ENCODE measurements at places on chromosomes 2 and 18.

DNA sequence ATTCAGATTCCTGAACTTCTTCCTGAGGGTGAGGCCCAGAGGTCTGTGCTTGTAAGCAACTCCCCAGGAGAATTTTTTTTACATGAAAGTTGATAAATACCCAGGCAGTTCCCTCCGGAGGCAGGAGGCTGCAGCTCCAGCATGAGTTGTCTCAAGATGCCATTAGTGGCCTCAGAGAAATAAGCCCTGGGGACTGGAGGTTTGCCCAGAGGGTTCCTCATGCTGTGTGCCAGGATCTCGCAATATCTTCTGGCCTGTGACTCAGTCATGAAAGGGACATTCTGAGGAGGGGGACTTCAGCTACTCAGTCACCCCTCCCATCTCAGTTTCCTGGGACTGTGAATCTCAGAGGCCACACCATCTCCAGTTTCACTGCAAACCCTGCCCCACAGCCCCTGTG, 49.9 kb downstream of the LYPD1 start:
- DNase-seq, result no peak

- no peak for DNase-seq
Measured at GRCh38 chr2:64655018-64655664, 1.4 kb upstream of the SERTAD2 start.

DNA sequence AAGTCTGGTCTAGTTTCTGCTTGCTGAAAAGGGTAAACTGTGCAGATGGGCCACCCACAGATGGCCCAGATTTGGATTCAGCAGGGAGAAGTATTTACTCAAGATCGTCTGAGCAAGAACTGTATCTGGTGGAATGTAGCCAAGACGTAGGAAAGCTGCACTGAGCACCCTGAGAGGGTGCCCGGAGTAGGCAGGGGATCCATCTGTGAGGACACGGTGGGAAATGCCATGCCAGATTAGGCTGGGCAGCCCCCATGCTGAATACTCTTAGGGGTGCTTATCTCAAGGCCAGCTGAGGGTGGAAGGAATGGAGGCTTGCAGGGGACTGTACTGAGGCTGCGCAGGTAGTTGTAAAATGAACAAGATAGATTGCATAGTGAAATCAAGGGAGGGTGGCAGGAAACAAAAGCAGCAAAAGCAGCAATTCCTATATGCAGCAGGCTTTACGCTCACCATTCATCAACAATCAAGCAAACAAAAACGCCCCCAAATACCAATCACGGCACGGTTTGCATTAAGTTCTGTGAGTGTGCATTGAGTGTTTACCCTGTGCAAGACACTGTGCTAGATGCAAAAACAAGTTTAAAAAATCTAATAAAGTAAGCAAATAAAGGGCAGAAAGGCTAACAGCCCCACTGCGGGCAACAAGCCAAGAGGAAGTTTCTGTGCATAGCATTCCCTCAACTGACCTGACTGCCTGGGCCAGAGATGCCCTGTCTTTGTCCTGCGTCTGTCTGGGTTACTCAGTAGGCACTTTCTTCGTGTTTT, 32.2 kb upstream of the LPIN2 start:
- DNase-seq, result no peak

DNA sequence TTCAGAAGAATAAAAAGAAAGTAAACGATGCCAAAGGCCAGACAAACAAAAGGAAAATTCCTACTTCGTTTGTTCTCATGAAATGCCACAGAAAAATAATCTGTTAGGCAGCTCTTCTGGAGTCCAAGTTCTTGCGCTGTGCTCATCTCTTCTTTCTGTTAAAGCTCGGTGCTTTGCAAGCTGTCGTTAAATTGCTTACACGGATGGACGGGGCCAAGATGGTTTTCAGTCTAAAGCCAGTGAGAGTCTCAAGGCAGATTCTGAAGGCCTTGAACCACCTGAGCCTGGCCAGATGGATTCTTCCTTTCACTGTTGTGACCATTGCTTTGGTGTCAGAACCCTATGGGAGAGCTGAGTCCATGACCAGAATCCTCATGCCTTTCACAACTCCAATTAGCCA, 97.6 kb upstream of the RMDN2 start:
- no peak for DNase-seq

GRCh38 chr18:27549335-27550039, 364.4 kb upstream of the CHST9 start:
- no peak for DNase-seq

DNA sequence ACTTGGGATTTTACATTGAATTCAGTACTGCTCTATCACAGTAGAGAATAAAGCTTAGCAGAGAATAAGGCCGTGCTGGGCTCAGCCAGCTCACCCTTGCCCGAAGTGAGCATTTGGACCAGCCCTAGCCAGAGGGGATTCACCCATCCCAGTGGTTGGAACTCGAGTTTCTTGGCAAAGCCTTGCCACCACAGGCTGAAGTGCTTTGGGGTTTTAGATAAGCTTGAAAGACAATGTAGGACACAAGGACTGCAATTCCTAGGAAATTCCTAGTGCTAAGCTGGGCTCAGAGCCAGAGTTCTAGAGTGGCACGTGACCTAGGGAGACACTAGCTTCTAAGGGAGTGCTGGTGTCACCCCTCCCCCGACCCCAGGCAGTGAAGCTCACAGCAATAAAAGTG, 28.0 kb downstream of the SERPINB11 start:
- DNase-seq, result no peak

DNA sequence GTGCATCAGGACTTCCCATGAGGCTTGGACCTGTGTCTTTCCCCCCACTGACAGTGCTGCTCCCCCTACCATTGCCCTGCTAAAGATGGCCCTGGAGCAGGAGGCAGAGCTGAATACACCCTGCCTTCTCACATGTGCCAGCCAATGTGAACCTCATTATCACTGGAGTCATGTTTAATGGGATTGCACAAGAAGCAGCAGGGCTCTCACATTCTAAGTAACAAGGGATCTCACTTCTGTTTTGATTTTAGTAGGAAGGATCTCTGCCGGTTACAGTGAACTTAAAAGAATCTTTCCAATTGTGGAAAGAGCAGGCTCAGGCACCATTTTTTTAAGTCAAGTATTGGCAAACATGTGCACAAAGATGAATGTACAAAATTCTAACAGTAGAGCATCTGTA, 322.1 kb upstream of the MEX3C start:
- DNase-seq, result no peak

DNA sequence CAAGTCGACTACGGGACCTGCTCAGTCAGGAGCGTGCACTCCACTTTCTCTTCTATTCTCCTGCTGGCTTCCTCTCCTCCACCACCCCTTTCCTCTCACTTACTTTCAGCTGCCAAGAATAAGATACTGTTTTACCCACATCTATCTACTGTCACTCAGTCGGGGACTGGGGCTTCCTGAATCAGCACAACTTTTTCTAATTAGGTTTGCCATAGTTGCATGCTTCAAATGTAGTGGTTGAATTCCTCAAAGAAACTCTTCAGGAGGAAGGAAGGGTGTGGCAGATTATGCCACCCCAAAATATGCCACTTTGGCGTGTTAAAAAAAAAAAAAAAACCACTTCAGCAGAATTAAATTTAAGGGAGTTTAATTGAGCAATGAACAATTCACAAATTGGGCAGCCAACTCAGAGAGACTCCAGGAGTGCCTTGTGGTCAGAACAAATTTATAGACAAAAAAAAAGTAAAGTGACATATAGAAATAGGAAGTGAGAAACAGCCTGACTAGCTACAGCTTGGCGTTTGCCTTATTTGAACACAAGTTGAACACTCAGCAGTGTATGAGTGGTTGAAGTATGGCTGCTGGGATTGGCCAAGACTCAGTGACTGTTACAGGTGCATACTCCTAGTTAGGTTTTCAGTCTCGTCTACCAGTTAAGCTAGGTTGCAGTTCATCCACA, 32.5 kb upstream of the RMDN2 start:
- DNase-seq, result no peak

DNA sequence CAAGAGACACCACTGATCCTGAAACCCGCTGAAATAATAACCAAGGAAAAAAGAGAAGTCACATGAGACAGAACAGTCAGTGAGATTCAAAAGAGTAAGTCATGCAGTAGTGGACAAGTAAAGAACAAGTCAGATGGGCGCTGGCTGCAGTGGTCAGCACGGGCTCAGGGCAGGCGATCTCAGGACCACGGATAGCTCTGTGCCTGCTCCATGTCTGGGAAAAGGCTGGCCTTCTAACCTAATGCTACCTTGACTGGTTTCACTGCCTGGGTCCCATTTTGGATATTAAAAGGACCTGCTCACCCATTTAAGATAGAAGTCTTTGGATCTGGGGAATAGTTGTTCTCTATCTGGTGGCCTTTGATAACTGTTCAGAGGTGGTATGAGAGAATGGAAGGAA, 61.7 kb upstream of the LCLAT1 start:
- no peak for DNase-seq

DNA sequence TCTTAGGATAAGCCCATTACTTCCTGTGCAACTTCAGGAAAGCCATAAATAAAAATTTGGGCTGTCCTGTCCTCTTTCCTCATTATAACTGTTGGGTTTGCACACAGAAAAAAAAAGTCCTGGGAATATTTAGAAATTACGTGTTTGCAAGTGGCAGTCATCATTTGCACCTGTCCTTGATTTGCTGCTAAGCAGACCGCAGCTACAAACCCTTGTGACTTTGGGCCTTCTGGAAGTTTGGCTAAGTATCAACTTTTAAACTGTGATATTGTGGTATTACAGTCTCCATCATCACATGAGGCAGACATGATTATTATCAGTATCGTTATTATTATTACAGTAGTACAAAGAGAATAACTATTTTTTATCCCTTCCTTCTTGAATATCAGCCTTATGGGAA, 260.7 kb upstream of the SESTD1 start:
- DNase-seq, result no peak

- DNase-seq, result no peak
Measured at GRCh38 chr2:150591496-150592285, 104.2 kb upstream of the RND3 start.

DNA sequence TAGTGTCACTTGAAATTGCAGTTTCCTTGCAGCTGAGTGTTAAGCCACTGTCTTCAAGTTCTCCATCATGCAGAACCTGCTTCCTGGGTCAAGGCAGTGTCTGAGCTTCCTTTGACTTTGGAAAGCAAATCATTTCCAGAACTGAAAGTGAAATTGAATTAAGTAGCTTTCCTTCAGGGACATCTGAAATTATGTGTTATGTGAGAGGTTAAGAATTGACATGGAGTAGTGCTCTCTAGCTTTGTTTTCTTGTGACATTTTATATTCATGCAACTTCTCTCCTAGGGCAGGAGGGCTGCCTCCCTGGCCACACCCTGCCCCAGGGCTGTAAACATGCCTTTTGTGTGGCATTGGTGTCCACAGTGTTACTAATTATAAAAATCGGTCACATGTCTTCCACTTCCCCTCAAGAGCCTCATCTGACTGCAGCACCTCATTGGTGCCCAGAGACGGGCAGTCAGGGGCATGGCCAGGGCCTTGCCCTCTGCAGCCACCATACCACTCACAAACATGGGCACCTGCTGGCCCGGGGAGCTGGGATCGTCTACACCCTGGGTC, 14.4 kb downstream of the RAB12 start:
- no peak for DNase-seq

DNA sequence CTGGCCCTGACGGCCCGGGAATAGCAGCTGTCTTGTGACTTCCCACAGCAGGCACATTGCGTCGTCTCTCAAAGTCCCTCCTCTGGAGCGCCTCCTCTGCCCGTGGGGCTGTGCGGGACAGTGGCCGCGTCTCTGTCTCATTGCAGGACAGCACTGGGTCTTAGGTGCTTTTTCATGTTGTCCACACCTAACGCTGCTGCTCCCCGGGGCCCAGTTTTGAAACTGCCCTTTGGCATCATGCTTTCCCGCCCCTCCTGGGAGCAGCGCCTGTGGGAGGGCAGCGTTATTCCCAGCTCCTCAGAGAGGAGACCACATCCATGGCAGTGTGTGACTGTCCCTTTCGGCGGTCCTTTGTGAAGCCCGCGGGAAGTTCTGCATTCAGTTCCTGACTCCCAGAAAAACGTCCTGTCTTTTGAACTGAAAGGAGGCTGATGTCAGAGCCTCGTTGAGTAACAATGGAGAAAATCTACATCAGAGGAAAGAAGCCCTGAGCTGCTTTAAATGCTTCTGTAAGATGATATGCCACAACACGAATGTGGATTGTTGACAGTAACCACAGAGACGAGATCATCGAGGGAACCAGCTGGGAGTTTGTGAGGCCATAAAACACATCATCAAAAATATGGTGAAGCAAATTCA, 226.0 kb downstream of the FAM210A start:
- no peak for DNase-seq

GRCh38 chr18:13930964-13931363, 15.6 kb upstream of the MC2R start:
- DNase-seq, result no peak

DNA sequence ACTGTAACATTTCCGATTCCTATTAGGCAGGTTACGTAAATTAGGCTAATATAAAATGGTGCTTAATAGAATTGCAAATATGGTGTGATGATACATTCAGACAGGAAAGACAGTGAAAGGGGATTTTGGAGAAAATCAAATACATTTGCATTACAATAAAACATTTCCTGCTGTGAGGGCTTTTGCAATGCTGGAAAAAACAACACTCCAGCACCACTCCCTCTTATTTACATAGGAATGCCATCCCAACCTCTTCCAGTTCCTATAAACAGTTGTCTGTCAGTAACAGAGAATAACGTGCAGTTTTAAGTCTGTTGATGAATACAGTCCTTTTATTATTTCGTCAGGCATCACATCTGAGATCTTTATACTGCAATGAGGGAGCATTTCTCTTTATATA, 298.8 kb upstream of the FANCL start:
- no peak for DNase-seq

DNA sequence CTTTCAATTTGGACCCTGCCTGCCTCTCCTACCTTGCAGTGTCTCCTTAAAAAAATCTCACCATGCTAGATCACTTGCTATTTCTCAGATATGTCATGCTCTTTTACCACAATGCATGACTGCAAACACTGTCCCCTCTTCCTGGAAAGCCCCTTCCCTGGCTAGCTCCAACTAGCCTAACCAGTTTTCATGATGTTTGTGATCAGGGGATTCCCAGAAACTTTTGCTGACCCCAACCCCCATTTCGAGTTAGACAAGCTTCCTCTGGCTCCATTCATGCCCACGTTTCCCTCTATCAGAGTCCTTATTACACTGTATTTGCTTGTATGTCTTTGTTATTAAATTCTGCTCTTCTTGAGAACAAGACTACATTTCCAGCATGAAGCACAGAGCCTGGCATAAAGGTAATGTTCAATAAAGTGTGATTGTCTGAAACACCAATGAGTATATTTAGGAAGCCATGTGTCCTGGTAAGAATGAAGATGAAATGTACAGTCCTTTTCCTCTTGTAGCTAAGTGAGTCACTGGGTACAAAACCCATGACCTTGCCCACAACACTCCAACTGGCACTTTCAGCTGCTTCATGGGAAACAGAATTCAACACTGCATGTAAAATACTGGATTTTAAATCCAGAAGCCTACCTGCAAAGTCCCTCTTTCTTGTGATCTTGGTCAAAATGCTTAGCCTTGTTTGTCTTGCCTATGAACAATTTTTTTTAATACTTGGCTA, 62.0 kb upstream of the ATL2 start:
- DNase-seq, result no peak

- DNase-seq, result no peak
Measured at GRCh38 chr2:21422724-21423522, 299.2 kb downstream of the TDRD15 start.

DNA sequence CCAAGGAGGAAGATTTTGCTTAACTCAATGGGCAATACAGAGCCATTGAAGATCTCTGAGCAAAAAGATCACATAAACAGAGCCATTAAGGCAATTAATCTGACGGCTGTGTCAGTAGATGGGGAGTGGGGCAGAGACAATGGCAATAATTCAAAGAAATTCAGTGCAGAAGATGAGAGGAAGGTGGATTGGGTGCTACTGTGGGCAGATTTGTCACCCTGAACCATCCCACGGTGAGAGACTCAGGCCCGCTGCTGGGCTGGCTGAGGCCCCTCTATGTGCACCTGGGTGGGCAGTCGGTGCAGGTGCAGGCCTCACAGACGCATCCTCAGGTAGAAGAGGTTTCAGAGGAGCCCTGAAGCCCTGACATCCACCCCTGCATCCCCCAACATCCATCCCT, 458.6 kb downstream of the EIPR1 start:
- no peak for DNase-seq
